ENCODE measurements at places on chromosomes 2 and 18. TPM values are rescaled to one million over a fixed set of nuclear protein-coding genes. Genes with fewer than 3 reads are reported as not detected.

GRCh38 chr2:39932198-39932597 lies 153.1 kb upstream of the THUMPD2 start:
- H3K4me1 ChIP-seq: no peaks in the 10 kb centered on the region
- H3K27me3 ChIP-seq: no peaks in the 10 kb centered on the region
- H3K27ac ChIP-seq: no peak overlapping the region
- H3K36me3 ChIP-seq: no peaks in the 10 kb centered on the region
- no peak for DNase-seq
- H3K4me3 ChIP-seq: no peak overlapping the region

- no peak for DNase-seq
- no peaks in the 10 kb centered on the region for H3K4me1 ChIP-seq
- no peak overlapping the region for H3K27ac ChIP-seq
- H3K36me3 ChIP-seq: no peaks in the 10 kb centered on the region
Observed at GRCh38 chr2:176585791-176586190, 316.5 kb downstream of the MTX2 start.

DNA sequence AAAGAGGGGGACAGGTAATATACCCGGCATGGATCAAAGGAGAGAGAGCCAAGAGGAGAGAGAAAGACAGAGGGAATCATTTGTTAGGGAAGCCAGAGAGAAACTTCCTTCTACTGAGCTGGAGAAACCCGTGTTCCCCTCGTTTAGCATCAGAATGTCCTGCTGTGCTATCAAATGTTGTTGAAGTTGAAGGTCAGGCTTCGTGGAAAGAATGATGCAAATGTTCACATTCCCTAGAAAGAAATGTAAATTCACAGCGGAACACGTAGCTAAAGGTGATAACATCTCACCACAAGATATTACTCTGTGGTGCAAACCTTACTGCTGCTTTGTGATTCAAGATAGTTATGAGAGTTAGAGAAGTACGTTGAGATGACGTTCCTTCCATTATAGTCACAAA lies 258.1 kb downstream of the LNPK start:
- no peak overlapping the region for H3K4me3 ChIP-seq
- no peak for DNase-seq
- no peaks in the 10 kb centered on the region for H3K27me3 ChIP-seq
- no peaks in the 10 kb centered on the region for H3K36me3 ChIP-seq

- no peak overlapping the region for H3K27ac ChIP-seq
- DNase-seq: no peak
- no peak overlapping the region for H3K4me3 ChIP-seq
- no peaks in the 10 kb centered on the region for H3K36me3 ChIP-seq
Observed at GRCh38 chr18:48330016-48330991, 78.9 kb downstream of the ZBTB7C start.

GRCh38 chr2:101731221-101732054 lies 33.9 kb downstream of the MAP4K4 start:
- peak overlapping the region; percentile 30 for H3K27ac ChIP-seq
- no peaks in the 10 kb centered on the region for H3K4me1 ChIP-seq
- no peak for DNase-seq
- no peak overlapping the region for H3K4me3 ChIP-seq

DNA sequence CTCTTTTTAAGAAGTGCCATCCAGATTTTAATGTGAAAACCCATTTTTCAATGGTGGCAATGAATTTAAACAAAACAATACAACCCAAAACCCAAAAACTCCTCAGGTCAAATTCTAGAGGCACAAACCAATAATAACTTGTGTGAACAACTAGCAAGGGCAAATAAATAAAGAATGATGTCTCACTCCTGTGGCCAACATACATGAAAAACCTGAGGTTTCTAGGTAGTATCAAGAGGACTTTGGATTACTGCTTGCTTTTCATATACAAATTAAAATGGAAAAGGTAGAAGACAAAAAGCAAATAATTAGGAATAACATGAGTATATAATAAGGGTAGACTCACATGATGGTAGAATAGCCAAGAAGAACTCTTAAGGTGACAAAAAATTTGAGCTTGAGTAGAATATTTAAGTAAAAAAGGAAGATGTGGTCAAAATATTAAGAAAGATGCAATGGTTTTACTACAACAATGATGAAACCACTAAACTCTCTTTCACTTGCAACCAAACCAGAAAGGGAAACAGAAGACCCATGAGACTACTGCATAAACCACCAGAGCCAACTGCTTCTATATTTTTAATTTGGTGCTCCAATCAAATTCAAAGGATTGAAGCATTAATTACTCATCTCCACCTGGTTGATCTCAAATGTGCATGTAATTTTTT lies 53.5 kb downstream of the DARS1 start:
- H3K27me3 ChIP-seq: no peaks in the 10 kb centered on the region
- H3K27ac ChIP-seq: no peak overlapping the region
- peaks cover 33% of the 10 kb centered on the region for H3K36me3 ChIP-seq
- H3K4me1 ChIP-seq: no peaks in the 10 kb centered on the region
- DNase-seq: no peak
- no peak overlapping the region for H3K4me3 ChIP-seq

DNA sequence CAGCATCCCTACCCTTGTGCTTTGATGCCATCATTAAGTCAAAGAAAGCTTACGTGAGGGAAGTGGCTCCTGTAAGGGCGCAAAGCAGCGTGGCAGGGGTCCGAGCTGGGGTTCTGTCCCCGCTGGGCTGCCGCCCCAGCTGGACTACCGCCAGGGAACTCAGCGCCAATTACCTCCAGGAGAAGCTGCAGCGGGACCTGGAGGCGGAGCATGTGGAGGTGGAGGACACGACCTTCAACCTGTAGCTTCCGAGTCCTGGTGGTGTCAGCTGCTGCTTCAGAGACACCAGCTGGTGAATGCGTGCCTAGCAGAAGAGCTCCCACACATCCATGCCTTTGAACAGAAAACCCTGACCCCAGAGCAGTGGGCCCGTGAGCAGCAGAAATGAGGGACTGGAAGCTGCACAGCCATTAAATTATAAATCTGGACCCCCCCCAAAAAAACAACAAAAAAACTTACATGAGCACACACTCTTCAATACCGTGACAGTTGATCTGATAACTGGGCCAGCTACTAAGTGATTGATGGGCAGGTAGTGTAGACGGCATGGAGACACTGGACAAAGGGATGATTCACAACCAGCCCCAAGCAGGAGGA lies 20.1 kb upstream of the YES1 start:
- no peak overlapping the region for H3K27ac ChIP-seq
- no peaks in the 10 kb centered on the region for H3K27me3 ChIP-seq
- DNase-seq: no peak

DNA sequence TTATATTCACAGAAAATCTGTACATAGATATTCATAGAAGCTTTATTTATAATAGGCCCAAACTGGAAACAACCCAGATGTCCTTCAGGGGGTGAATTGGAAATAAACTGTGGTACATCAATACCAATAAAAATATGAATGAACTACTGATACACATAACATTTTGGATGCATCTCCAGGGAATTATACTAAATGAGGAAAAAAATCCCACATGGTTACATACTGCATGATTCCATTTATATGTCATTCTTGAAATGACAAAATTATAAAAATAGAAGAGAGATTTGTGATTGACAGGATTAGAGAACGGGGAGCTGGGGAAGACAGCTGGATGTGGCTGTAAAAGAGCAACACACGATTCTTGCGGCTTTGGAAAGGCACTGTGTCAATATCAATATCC lies 435.0 kb downstream of the TMEM182 start:
- H3K27ac ChIP-seq: no peak overlapping the region
- no peaks in the 10 kb centered on the region for H3K4me1 ChIP-seq
- no peak overlapping the region for H3K4me3 ChIP-seq
- no peaks in the 10 kb centered on the region for H3K36me3 ChIP-seq
- no peaks in the 10 kb centered on the region for H3K27me3 ChIP-seq
- no peak for DNase-seq

- H3K4me3 ChIP-seq: no peak overlapping the region
- H3K27me3 ChIP-seq: no peaks in the 10 kb centered on the region
- no peak overlapping the region for H3K27ac ChIP-seq
Observed at GRCh38 chr2:202114795-202115194, 41.7 kb downstream of the KIAA2012 start.

- DNase-seq: no peak
- no peaks in the 10 kb centered on the region for H3K4me1 ChIP-seq
- H3K27ac ChIP-seq: no peak overlapping the region
Observed at GRCh38 chr2:148896136-148896535, 21.1 kb downstream of the KIF5C start.

DNA sequence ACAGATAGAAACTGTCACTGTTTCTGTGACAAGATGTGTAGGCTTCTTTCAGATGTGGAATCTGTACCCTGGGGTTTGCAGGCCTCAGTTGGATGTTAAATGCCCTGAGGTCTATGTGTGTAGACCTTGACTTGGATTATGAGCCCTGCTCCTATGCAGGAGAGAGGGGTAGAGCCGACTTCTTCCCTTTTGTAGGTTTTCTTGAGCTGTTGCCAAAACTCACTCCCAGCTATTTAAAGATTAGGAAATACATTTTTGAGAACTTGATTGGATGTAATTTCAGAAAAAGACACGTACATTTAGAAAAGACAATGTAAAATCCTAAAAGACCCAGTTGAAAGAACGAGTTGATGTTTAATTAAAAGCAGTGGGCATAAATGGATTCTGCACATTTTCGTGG lies 374.8 kb downstream of the SLC4A3 start:
- H3K4me1 ChIP-seq: peaks cover 9% of the 10 kb centered on the region
- DNase-seq: no peak
- H3K27ac ChIP-seq: no peak overlapping the region
- H3K4me3 ChIP-seq: no peak overlapping the region
- H3K27me3 ChIP-seq: no peaks in the 10 kb centered on the region

- H3K4me1 ChIP-seq: peaks cover 13% of the 10 kb centered on the region
- no peak for DNase-seq
- no peaks in the 10 kb centered on the region for H3K27me3 ChIP-seq
- H3K4me3 ChIP-seq: no peak overlapping the region
- peak overlapping the region; percentile 2 for H3K27ac ChIP-seq
Observed at GRCh38 chr2:239438995-239439753, 38.4 kb upstream of the HDAC4 start.

DNA sequence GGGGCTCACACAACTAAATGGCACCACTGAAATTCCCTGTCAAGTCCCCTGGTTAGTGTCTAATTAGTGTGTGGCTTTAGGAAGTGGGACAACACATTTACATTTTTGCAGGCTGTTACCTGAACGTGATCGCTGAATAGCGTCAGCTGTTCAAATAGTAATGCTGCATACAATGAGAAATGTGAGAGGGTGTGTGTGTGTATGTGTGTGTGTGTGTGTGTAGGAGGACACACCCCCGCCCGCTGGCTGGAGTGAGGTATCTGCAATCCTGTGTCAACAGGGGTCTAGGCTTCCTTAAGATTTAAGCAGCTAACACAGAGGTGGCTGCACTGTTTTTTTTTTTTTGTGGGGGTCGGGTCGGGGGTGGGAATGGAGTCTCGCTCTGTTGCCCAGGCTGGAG lies 4.8 kb upstream of the LYPD6B start:
- H3K4me1 ChIP-seq: no peaks in the 10 kb centered on the region
- no peak for DNase-seq
- H3K4me3 ChIP-seq: no peak overlapping the region
- H3K27ac ChIP-seq: no peak overlapping the region
- no peaks in the 10 kb centered on the region for H3K27me3 ChIP-seq

DNA sequence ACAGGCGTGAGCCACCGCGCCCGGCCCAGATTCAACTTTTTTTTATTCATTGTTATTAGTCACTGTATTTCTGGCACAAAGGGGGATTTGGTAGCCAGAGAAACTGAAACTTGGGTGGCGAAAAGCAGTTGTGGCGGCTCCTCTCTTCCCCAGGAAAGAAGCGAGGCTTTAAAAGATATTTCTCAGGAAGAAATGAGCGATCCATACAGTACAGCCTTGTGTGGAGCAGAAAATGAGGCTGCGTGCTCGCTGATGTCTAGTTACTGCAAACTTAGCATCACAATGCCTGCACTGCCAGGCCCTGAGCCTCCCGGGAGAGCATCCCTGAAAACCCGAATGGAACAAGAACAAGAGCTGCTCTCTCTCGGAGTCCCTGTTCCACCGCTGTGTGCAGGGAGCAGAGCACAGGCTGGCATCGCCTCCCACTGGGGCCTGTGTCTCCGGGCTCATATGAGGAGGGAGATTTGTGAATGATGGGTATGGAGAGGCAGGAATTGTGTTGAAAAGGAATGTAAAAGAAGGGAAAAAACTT lies 234.0 kb downstream of the ZNF516 start:
- H3K27ac ChIP-seq: no peak overlapping the region
- no peak for DNase-seq
- no peaks in the 10 kb centered on the region for H3K4me1 ChIP-seq
- H3K36me3 ChIP-seq: no peaks in the 10 kb centered on the region
- H3K4me3 ChIP-seq: no peak overlapping the region

- H3K27me3 ChIP-seq: no peaks in the 10 kb centered on the region
- no peaks in the 10 kb centered on the region for H3K4me1 ChIP-seq
- H3K27ac ChIP-seq: no peak overlapping the region
- DNase-seq: peak; percentile 48
Observed at GRCh38 chr2:30686669-30687068, 120.6 kb downstream of the CAPN13 start.

DNA sequence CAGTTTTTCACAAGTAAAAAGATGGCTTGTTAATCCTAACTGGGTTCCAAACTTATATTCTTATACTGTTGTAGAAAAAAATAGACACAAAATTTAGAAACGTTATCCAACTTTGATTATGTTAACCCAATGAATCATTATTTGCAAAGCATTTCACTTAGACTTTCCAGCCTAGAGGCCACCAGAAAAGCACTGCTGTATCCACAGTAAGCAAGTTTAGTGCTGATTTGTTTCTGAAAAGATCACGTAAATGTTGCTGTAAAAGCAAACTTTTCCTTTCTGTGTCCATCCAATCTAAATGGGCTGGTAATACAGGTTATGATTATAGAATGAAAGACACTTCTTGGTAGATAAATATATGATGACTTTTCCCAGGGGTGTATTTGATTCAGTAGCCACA lies 17.6 kb upstream of the BZW1 start:
- H3K27me3 ChIP-seq: no peaks in the 10 kb centered on the region
- H3K36me3 ChIP-seq: no peaks in the 10 kb centered on the region
- no peak for DNase-seq
- H3K27ac ChIP-seq: no peak overlapping the region

DNA sequence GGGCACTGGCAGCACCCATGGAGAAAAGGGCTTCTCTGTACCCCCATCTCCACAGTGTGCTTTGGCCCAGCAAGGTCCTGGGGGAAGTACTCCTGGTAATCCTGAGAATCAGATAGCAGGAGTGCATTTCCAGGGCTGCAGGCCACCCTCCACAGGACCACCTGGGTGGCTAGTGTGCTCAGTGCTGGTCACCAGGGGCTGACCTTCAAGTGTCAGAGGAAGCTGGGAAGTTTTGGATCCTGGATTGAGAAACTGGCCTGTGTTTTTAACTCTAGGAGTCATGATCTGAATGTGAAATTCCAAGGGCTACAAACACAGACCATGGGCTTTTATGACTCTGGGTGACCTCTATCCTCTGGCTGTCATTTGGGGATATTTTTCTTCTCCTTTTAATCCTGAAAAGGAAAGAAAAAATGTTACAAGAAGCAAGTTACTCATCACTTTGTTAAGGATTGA lies 9.3 kb downstream of the RHOB start:
- no peaks in the 10 kb centered on the region for H3K36me3 ChIP-seq
- H3K27ac ChIP-seq: peak overlapping the region; percentile 52
- no peaks in the 10 kb centered on the region for H3K27me3 ChIP-seq
- peak; percentile 57 for DNase-seq
- peaks cover 12% of the 10 kb centered on the region for H3K4me1 ChIP-seq

GRCh38 chr2:240064898-240065297 lies 11.6 kb upstream of the OR6B3 start:
- H3K36me3 ChIP-seq: no peaks in the 10 kb centered on the region
- no peak for DNase-seq
- H3K4me3 ChIP-seq: no peak overlapping the region

The SCN9A gene
- total RNA-seq: 1.1 TPM

The CFLAR gene
- 154 TPM for total RNA-seq

The RAPH1 gene
- total RNA-seq: 17.4 TPM

The RAX gene
- total RNA-seq: not detected
